Adrenal gland (tissue), 19 donors: ENCODE measurements at places on chromosomes 5 and 9.

DNA sequence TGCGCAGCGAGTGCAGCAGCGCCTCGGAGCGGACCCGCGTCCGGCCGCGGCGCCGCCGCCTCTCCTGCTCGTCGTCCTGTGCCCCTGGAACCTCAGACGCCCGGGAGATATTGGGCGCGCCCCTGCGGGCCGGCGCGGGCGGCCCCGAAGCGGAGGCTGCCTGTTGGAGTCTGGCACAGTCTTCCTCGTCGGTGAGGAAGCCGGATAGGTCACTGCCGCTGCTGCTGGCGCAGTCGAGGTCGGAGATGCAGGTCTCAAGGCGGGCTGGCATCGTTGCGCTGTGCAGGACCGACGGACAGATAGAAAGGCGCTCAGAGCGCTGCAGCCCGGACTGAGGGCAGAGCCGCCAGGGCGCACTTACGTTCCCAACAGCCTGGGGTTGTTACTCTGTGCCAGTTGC, 344 bp downstream of the NEUROG1 start:
- no peak for DNase-seq

DNA sequence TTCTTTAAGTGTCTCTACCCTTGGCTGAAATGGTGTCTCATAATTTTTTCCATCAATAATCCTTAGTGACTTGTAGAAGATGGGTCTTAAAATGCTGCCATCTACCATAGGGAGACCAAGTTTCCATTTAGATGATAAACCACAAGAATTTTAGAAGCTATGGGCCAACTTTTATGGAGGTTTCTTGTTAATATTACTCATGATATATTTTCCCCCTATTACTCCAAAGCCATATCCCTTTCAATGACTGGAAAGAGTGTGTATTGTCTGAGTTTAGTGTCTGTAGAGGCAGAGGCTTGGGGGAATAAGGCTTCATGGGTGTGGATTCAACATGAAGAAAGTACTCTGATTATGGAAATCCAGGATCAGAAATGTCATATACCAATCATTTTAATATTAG, 507.3 kb upstream of the TNC start:
- DNase-seq, result no peak

- DNase-seq, result no peak
Measured at GRCh38 chr5:116476897-116477537, 97.6 kb downstream of the SEMA6A start.

- no peak for DNase-seq
Measured at GRCh38 chr9:16044579-16044881, 491.7 kb downstream of the CCDC171 start.

DNA sequence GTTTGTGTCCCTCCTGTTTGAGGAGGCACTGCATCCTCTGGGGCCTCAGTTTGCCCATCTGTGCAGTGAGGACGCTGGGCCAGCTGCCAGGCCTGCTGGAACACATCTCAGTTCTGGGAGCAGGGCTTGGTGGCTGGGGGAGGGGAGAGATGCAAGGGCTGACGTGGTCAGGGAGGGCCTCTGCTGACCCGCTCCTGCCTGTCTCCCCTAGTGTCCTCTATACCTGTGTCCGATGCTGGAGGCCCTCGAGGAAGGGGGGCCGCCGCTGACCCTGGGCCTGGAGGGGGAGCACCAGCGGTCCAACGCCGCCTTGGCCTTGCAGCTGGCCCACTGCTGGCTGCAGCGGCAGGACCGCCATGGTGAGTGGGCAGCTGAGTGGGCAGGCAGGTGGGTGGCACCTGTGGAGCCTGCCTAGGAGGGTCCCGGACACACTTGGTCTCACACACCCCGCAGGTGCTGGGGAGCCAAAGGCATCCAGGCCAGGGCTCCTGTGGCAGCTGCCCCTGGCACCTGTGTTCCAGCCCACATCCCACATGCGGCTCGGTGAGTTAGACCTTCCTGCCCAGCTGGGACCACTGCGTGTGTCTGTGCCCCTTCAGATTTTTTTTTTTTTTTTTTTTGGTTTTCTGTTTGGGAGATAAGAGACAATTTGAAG, 5.8 kb downstream of the FPGS start:
- DNase-seq, result no peak

DNA sequence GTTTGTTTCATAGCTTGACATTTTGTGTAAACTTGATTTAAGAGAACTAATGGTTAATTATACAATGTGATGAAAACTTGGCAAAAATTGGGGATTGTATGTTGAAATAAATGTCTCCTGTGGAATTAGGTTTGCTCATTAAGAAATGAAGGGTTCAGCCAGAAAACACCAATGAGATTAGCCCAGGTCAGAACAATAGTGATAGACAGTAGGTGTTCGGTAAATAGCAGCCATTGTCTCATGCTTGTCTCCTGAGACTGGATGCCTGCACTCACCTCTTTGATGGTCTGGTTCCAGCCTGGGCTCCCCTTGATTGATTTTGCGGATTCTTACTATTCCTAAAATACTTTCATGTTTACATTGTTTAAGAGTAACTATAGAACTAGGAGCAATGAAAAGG, 135.5 kb downstream of the FBN2 start:
- no peak for DNase-seq

DNA sequence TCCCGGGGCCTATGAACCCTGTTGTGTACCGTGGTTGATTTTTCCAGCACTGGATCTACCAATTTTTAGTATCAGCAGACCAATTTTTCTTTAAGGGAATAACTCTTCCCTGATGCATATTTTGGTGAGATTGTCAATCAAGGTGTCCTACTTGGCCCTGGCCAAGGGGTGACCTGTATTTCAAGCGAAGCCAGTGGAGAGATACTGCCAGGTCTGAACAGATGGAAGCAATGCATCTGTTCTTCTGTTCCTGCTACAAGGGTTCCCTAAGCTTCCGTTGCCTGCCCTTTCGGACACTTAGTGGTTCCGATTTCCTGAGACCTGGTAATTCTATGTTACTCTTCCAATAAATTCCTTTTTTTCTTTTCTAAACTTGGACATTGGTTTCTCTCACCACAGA, 37.3 kb downstream of the ADAM19 start:
- no peak for DNase-seq

DNA sequence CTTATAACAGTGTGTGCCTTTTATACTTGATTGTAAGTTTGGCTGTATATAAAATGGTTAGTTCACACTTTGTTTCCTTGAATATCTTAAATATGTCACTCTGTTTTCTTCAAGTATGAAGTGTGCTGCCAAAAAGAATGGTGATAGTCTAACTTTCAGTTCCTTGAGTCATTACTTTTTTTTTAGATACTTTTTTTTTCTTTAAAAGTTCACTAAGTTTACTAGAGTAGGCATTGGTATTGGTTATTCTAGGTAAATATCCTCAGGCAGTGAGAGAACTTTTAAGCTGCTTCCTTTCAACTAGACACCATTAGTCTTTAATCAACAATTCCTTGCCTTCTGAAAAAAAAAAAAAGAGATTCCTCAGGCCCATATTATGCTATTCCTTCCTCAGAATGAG, 41.9 kb downstream of the SPEF2 start:
- no peak for DNase-seq

- DNase-seq, result no peak
Measured at GRCh38 chr5:38077652-38078051, 180.7 kb upstream of the EGFLAM start.

DNA sequence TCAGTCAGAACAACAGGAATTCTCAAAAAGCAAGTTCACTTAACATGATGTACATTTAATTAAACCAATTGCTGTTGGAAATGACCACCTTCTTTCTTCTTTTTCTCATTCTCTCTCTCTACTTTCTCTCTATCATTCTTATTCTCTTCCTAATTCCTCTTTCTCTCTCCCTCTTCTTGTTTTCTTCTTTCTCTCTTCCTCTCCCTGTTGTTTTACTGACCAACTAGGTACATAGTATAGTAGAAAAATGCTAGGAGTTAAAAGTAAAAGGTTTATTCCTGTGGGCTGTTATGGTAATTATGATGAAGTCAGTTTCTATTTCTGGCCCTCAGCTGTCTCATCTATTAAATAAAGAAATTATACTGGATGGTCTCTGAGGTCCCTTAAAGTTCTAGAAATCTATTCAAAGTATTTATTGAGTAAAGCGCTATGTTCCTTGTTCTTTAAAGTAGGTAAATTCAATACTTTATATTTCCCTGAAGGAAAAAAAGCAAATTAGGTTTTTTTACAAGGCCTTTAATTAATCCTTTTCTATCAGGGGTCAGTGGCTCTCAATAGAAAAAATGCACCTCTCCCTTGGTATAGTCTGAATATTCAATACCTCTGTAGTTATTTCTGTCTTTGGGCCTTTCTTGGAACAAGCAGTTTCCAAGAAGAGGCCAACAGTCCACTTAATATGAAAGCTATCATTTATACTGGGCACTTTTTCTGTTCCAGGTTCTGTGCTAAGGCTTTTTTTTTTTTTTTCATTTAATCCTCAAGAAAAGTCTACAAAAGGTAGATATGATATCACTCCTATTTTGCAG, 102.3 kb upstream of the SLC30A5 start:
- no peak for DNase-seq

GRCh38 chr9:24436761-24437160, 108.9 kb downstream of the IZUMO3 start:
- DNase-seq, result no peak

- peak; percentile 80 for DNase-seq
Measured at GRCh38 chr9:35736201-35736633, 3.8 kb downstream of the CREB3 start.

GRCh38 chr5:125530833-125531615, 784.6 kb upstream of the ZNF608 start:
- DNase-seq, result no peak

GRCh38 chr9:131329241-131329641, 39.7 kb downstream of the PLPP7 start:
- DNase-seq, result no peak

GRCh38 chr9:114666851-114667250, 9.2 kb upstream of the TEX53 start:
- DNase-seq, result no peak

DNA sequence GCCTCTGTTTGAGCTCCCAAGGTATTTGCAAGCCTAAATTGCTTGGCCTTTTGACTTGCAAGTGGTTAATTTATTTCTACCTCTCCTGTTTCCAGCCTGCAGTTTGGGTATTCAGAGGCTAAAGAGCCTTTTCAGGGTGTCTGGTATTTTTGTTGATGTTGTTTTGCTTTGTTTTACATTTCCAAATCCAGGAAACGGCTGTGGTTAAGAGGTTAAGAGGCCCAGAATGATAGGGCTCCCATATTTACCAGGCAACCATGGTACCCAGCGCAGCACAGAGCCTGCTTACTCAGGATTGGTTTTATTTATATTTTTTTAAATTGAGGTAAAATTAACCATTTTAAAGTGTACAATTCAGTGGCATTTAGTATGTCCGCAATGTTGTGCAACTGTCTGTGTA, 92.1 kb downstream of the PDZD2 start:
- DNase-seq, result no peak

DNA sequence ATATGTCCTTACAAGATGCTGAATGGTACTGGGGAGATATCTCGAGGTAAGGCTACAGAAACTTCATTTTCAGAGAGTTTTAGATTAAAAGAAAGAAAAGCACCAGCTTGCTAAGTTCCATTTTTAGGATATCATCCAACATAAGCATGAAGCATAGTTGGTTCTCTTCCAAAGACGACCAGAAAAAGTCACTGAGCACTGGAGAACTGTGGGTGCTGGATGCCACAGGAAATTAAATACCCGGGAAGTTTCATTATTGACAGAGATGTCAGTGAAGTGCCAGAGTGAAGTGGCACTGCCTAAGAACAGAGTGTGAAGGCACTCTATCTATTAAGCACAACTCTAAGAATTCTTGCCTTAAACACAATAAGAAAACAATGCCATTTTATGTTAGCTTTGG, 76.8 kb downstream of the PIK3R1 start:
- no peak for DNase-seq

DNA sequence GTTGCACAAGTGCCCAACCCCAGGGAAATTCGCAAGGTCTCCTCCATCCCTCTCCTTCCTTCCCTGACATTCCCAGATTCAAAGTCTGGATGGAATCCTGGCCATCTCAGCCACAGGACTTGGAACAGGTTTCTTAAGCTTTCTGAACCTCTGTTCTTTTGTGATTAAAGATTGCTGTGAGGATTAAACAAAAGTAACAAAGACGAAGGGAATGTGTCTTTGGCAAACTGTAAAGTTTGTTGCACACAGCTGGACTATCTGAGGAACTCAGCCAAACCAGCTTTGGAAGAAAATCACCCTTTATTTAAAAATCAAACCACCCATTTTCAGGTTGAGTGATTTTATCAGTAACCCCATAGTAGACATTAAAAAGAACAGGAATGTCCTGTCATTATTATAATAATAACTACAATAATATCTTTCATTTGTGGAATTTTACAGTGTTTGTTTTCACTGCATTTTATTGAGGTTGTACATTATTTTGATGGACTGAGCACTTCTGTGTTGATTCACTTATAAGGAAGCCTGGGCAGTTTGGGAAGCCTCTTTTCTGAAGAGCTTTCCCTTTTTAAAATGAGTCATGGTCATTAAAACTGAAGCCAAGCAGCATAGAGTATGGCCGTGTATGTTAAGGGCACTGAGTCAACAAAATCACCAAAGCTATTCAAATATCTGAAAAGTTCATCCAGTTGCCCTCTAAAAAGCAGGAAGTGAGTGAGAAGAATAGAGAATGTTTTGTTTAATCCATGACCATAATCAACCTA, 310.2 kb downstream of the AGTPBP1 start:
- no peak for DNase-seq

DNA sequence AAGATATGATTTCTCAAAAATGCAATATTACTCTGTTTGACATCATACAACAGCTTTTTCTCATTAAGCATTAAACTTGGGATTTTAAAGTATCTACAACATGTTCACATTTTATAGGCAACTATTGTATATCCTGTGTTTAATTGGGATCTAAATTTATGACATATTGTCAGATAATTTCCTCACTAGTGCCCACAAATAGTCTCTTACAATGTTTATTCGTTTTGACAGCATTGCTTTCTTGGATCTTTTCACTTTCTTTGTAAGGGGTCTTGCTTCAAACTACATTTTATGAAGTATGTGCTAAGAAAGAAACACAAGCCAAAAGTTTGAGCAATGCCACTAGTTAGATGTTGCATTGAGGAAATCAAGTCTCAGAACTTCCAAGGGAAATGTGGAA, 285.1 kb downstream of the TMEM167A start:
- DNase-seq, result no peak

- DNase-seq, result peak; percentile 19
Measured at GRCh38 chr9:113137196-113138168, 13.3 kb upstream of the SLC31A2 start.

GRCh38 chr5:173802670-173803165, 85.4 kb upstream of the CPEB4 start:
- DNase-seq, result no peak
